ENCODE measurements at places on chromosomes 7 and 10.

- no peak for DNase-seq
Observed at GRCh38 chr7:31695859-31696614, 9.0 kb downstream of the PPP1R17 start.

GRCh38 chr7:35691366-35691765 lies 3.6 kb downstream of the HERPUD2 start:
- DNase-seq: no peak

- DNase-seq: no peak
Observed at GRCh38 chr10:20897146-20897825, at the start of gene NEBL. TSS of gene NEBL (minus strand) at chr10:20897311. CDS start at chr10:20897205, 106 bp downstream.

- DNase-seq: no peak
Observed at GRCh38 chr10:111303887-111304286, 227.1 kb downstream of the ADRA2A start.

DNA sequence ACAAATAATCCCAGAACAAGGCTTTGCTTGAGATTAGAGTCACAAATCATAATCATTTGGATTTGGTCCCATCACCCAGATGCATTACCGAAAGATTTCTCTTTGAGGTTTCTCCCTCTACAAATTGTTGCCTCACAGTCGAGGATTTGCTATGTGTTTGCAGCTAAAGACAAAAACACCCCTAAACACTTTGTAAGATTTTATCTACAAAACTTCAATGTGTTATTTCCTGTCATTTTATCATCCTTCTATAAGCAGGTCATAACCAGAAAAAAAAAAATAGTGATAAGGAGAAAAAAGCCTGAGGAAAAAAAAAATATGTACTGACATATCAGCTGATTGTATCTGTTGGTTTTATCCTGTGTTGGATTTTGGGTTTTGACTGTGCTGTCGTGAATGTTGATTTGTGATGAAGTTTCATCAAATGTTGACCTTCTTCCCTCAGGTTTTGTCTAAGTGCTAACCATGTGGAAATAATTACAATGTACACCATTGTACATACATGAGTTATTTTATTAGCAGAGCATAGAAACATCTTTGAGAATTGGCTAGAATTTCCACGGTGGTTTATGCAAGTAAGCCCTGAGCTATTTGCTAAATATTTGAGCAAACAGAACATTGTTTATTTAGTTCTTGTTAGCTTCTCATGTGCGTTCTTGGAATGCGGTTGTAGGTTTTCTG lies 274.4 kb downstream of the NEBL start:
- no peak for DNase-seq

DNA sequence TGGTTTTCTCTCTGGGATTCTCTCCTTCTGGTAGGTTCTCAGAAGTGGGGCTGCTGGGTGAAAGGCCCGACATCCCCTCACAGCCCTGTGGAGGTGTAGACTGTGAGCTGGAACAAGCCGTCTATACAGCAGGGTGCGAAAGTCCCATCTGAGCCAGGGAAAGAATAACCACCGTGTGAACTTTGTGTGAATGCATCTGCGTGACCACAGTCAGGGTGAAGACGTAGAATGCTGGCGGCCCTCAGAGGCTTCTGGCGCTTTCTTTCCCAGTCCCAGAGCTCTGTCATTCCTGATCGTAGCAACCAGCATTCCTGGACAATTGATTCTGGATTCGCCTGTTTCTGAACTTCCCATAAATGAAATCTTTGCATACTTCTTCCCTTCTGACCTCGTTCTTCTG lies 30.0 kb downstream of the ELFN1 start:
- no peak for DNase-seq

DNA sequence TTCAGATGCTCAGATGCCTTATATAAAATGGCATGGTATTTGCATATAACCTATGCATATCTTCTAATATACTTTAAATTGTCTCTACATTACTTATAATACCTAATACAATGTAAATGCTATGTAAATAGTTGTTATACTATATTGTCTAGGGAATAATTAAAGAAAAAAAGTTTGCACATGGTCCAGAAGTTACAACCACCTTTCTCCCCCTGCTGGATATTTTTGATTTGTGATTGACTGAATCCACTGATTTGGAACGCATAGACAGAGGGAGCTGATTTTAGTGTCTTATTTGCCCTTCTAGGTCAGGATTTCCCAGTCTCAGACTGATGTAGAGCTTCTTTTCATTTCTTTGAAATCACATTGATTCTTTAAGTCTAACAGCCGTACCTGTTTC lies 31.8 kb downstream of the MDFIC start:
- no peak for DNase-seq

DNA sequence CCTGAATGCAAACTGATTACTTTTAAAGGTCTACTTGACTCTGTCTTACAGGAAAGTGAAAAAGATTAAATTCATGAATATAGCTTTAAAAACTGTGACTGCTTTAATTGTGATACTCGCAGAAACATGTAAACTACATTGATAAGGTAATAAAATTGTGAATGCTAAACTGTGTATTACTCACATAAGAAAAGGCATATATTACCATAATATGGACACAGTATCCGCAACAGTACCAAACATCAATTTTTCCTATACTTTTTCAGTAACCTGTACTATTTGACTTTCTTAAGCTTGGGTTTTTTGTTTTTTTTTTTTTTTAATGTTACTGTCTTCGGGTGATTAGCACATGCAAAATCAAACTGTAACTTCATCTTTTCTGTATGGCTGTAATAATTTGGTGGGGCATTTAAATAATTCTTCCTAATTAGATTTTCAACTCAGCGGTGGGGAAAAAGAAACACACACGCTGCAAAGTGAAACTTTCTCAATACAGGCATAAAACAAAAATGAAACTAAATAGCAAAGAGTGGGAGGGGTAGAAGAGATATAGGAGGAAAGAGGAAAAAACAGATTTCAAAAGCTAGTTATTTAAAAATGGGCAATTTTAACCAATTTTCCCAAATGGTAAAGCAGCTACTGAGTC lies 23.2 kb downstream of the NT5C3A start:
- DNase-seq: no peak

GRCh38 chr10:133388236-133388972 lies 5.6 kb upstream of the MTG1 start:
- DNase-seq: no peak

GRCh38 chr10:118543714-118544400 lies 51.6 kb downstream of the PRLHR start:
- no peak for DNase-seq

DNA sequence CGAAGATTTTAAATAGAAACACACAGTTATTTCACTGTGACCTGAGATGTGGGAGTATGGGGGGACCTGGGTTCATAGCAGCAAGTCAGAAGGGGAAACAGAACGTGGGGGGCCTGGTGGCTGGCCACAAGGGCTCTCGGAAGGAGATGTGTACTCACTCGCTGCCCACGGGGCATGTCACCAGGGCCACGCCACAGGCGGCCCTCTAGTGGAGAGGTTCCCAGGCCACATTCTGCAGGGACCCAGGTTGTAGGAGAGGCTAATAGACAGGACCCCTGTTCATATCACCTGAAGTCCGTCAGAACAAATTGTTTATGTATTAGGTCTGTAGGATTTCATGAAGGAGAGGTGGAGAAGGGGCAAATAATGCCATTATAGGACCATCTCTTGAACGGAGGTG lies 25.1 kb upstream of the SVOPL start:
- DNase-seq: no peak

- no peak for DNase-seq
Observed at GRCh38 chr10:35042783-35043182, 47.4 kb downstream of the CUL2 start.

DNA sequence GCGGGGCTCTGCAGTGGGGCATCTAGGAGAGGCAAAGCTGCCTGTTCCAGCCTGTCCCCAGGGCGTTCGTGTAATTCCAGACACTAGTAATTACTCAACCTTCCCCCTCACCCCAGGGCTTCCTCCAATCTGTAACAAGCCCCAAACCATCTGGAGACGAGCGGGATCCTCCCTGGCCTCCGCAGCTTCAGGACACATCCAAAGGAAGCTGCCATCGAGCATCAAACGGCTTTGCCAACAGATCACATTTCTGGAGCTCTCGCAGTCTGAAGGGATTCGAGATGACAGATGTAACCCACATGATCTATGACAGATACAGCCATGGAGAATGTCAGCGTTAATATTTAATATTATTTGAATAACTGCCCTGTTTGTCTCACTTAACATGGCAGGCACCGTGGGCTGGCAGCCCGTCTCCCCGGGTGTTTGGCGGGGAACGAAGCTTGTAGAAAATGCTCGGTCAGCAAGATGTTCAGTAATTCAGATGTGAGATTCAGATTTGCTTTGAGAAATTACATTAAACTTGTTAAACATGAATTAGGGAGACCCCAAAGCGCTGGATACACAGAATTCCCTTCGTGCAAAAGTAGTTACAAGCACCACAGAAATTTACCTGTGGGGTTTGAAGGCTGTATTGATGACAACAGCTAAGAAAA lies 108.5 kb upstream of the C7orf33 start:
- DNase-seq: no peak

DNA sequence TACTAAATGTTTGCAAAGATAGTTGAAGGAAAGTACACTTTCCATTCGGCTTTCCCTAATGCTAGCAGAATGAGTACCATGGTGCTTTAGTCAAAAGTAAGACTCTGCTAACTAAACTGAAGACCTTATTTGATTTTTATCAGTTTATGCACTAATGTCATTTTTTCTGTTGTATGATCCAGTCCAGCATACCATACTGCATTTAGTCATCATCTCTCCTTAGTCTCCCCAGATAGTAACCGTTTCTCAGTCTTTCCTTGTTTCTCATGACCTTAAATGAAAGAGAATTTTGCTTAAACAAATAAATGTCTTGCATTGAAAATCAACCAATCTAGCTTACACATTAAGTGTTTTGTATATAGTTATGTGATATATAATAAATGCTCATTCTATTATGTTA lies 529.5 kb upstream of the SEMA3D start:
- no peak for DNase-seq

DNA sequence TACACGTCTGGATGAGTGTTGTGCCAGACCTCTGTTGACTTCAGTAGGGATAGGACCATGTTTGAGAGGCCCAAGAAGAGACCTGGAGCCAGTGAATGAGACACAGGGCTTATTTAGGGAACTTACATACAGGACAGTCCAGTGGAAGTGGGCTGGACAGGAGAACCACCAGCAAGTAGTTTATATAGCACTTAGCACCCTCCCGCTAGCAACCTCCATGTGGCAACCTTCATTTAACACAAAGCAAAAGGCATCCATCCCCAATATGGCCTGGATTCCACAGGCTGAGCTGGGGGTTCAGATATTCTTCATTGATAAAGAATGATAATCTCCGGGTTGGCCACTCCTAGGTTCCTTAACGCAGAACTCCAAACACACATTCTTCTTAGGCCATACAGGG lies 93.7 kb downstream of the TRIM24 start:
- DNase-seq: no peak

- DNase-seq: no peak
Observed at GRCh38 chr10:21702633-21703111, 168.6 kb downstream of the MLLT10 start.

DNA sequence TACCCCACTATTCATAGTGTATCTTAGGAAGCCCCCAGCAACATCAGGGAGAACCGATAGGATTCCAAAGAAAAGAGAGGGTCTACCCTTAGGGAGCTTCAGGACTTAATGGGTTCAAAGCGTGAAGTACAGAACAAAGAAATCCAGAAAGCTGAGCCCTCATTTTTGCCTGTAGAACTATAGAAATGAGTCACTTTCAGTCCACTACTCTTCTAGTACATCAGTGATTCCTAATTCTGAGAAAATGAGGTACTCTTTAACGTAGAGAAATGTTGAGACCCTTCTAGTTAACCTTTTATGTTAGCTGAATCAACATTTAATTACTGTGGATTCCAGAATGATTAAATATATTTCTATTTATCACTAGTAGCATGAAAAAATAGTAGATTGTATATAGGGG lies 1.8 kb downstream of the TDRD1 start:
- DNase-seq: no peak

GRCh38 chr7:148967032-148967372 lies 61.3 kb downstream of the PDIA4 start:
- DNase-seq: no peak

DNA sequence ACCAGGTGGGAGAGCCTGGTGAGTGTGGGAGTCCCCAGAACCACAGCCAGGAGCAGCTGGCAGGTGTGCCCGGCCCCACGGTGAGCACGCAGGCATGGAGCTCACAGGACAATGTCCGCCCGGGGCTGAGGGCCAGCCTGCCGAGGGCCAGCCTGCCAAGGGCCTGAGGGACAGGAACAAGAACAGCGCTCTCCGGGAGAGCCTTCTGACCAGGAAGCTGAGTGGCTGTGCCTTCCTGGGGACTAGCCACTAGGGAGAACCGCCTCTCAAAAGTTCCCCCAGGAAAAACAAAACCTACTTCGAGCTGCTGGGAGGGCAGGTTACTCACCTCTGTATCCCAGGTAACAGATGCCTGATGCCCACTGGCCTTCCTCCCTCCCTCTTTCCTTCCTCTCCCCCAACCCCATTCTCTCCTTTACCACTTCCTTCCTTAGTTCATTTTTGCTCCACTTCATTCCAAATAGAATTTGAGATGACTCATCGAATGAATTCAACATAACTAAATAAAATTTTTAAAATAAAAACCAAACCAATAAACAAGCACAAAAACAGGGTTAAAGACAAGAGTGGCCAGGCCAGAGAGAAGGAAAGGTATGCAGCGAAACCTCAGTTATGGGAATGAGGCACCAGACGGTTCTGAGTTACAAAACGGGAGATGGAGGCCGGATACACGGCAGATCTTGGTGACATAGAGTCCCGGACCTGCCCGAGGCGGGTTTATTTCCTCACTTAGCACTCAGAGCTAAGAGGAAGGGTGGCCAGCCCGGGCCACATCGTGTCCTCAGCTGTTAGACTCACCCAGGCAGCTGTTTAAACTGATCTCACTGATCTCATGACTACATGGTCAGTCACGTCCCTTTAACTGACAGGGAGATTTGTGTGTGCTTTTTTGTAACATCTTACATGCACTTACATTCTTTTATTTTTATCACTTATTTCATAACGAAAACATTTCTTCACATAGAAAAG lies 128.5 kb downstream of the TNS3 start:
- no peak for DNase-seq

- DNase-seq: no peak
Observed at GRCh38 chr10:128875956-128876736, 590.9 kb upstream of the MGMT start.

- DNase-seq: no peak
Observed at GRCh38 chr10:44471410-44471809, 86.5 kb upstream of the CXCL12 start.

DNA sequence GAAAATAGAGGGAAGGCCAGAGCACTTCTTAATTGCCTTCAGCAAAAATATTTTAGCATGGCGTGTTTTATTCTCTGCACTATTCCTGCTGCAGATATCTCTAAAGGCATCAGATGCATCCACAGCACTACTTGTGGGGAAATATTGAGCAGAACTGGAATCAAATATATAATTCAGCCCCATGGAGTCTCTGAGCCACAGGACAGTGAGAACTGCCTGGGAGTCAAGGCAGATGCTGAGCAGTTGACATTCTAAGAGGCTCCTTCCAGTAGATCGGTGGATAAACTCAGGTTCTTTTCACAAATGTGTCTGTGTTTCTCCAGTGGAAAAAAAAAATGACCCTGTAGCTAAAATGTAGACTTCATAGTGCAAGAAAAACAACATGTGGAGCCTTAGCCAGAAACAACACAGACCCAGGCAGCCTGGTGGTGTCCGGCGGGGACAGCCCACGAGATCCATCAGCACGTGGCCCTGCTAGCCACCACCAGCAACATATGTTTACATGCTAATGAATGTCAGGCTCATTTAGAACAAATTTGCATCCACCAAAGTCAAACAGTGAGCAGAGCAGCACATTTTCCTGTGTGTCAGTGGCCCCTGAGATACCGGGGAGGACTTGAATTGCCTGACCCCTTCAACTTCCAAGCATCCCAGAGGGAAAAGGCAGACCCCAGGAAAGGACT lies 123.3 kb upstream of the PFKP start:
- DNase-seq: no peak

GRCh38 chr10:59771162-59771807 lies 18.0 kb upstream of the MRLN start:
- no peak for DNase-seq
